ENCODE measurements at places on chromosomes 4 and X. TPM values are rescaled to one million over a fixed set of nuclear protein-coding genes. Genes with fewer than 3 reads are reported as not detected.

DNA sequence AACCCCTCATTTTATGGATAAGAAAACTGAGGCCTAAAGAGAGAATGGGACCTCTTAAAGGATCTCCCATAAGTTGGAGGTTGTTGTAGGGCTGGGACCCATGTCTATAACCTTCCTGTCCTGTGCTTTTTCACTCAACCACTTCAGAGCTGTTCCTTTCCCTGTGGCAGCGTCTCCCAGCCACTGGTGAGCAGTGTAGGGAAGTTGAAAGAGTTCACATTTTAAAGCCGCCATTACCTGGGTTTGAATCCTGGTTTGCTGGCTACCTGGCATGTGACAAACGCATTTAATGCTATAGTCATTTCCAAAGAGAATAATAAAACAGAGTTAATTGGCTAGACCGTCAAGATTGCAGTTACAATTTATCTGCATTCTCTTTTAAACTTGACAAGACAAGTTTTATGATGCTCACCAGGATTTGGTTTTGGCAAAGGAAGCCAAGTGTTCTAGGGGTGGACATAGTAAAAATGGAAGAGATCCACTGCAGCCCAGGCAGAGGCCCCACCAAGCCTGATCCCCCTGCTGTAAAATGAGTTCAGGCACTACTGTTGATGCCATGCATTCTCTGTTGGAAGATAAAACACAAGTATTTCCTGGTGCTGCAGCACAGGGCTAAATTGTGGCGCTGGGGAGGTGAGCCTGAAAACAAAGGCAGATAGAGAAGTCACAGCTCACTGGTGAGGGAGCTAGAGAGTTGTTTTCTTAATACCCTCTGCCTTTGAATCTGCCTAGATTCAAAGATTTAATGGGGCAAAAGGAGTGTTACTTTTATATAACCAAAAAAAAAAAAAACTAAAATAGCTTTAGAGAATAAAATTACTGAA lies 218.7 kb downstream of the NWD2 start:
- DNase-seq, result peak; percentile 63

- no peak for DNase-seq
Measured at GRCh38 chr4:169128902-169129301, 118.8 kb upstream of the CBR4 start.

DNA sequence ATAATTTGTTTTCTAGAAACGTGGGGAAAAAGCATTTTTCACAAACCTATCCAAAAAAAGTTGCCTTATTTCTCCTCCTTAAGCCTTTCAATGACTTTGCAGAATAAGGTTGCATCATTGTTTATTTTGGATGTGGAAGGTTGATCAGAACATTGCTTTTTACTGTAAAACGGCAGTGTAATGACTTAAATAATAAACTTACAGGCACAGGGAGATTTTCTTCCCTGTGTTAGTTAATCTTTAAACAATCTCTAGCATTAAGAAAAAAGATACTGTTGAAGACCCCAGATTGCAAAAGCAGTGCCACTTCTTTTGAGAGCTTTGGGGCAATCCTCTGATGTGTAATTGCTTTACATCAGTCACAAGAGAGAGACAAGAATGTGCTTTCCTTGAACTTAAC lies 153.4 kb downstream of the ARX start:
- DNase-seq, result no peak

- DNase-seq, result no peak
Measured at GRCh38 chrX:110414679-110415439, 56.2 kb downstream of the RTL9 start.

DNA sequence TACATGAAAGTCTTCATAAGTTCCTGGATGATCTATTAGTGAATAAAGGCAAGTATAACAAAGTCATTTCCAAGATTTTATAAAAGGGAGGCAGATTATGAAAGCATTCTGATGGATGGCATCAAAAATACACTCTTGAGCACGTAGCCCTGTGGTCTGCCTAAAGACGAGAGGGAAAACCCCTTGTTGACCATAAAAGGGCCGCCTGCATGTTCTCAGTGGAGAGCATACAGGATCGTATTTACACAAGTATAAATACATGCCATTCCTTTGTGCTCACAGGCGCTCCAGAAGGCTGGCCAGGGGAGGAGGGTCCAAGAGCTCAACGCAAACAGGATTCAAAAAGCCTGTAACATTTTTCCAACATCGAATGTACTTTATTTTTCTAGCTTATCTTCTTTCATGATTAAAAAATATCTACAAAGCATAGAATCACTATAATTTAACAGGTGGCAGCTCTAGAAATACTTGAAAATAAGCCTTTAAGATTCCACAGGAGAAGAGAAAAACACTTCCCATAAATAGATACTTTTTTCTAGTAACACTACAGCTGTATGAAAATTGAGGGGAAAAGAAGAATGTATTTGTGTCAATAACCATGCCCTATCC lies 29.6 kb downstream of the PDGFC start:
- DNase-seq, result no peak

DNA sequence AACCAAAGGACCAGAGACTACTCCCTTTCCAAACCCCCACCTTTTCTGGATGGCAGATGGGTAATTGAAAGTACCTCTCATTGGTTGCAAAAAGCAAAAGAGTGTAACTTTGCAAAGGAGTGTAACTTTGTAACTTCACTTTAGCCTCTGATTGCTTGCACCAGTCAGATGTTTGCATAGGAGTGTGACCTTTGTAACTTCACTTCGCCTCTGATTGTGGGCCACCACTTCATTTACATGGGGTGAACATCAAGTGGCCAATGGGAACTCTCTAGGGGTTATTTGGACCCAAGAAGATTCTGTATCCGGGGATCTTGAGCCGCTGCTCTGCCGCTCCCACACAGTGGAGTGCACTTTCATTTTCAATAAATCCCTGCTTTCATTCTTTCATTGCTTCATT lies 9.9 kb upstream of the SLC25A43 start:
- no peak for DNase-seq

- DNase-seq, result peak; percentile 92
Measured at GRCh38 chr4:15938182-15938581, 358 bp downstream of the FGFBP1 start.

Gene MTNR1A
- total RNA-seq, result 4.9 TPM

Gene MAGIX
- total RNA-seq, result 16.8 TPM

DNA sequence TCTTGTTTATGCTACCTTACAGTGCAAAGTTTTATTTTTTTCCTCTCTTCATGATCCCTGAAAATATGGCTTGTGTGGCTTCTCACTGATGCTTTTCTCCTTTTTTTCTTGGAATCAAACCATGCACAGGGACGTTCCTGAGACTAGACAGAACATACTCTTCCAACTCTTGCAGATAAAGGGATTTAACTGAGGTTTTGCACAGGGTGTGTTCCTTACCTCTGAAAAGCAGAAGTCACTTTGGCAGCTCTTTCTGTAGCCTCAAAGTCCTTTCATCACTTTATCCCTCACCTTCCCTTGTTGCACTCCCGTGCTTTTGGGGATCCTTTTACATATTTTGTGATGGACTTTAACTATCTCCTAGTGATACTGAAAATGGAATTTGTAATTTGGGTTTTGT lies 300.1 kb downstream of the SPRY1 start:
- no peak for DNase-seq

Gene CTAG2
- not detected for total RNA-seq

GRCh38 chrX:153956044-153956907 lies 11.8 kb upstream of the RENBP start:
- no peak for DNase-seq

DNA sequence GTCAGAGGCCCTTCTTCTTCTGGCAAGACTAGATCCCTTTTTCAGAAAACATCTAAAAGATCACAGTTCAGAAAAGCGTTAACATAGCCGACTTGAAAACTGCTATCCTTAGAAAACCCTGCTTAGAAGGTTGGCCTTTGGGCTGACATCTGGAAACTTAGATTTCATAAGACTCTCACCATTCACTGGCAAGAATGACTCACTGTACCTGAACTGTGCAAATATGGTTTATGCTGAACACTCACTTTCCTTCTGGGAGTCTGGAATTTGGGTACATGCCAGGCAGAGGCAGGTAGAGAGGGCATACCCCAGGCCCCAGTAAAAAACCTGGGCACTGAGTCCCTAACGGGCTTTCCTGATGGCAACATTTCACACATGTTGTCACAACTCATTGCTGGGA lies 88.8 kb upstream of the GPC3 start:
- no peak for DNase-seq

Gene NAT8L
- total RNA-seq, result 0.26 TPM

GRCh38 chr4:24040811-24041210 lies 151.0 kb upstream of the PPARGC1A start:
- DNase-seq, result no peak

GRCh38 chr4:139278912-139279759 lies 889 bp downstream of the MGARP start:
- DNase-seq, result no peak

Gene GPRASP1
- 29.6 TPM for total RNA-seq

Gene HTN1
- total RNA-seq, result not detected

DNA sequence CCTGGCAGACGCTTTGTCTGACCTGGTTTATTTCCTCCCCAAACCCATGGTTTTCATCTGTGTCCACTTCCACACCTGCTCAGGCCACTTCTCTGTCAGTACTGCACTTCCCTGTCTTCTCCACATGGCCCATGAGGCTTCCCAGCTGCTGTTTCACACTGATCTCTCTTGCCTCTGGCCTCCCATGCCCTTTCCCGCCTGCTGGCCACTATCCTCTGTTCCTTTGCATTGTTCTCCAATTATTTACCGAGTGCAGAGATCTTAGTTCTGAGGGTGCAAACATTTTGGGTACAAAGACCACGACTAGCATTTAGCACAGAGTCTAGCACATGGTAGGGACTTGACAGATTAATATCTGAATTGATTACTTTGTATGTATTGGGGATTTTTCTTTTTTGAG lies 174.8 kb upstream of the NPY2R start:
- no peak for DNase-seq

DNA sequence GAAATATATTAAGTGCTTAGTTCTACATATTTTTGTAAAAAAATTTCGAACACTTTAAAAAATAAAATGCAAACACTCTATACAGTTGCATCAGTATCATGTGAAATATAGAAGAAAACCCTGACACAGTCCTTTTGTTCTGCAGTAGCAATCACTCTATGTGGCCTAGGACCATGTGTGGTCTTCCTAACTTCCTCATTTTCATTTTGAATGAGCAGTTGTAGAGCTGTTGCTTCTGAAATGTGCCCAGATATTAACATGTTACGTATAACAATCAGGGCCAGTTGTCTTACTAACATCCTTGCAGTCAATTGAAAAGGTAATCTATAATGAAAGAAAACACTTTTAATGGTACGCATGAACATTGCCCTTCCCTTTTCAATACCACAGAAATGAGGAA lies 107.9 kb downstream of the ZNF827 start:
- no peak for DNase-seq

DNA sequence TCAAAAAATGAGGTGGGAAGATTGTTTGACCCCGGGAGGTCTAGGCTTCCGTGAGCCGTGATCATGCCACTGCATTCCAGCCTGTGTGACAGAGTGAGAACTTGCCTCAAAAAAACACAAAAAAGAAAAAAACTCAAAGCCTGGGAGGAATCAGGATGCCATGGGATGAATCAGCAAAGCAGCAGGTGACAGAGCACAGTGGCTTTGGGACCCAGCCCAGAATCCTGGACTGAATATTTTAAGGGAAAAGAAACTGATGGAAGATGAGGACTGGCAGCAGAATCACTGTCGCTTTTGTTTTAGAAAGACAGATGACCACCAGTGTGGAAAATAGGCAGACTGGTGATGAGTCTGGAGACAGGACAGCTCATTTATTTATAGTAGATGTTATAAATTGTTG lies 16.6 kb downstream of the S100G start:
- no peak for DNase-seq

- no peak for DNase-seq
Measured at GRCh38 chrX:23398570-23398969, 63.9 kb downstream of the PTCHD1 start.

- no peak for DNase-seq
Measured at GRCh38 chr4:178202422-178202821, 760.2 kb upstream of the AGA start.

Gene H2BW2
- not detected for total RNA-seq

Gene TGIF2LX
- not detected for total RNA-seq

Gene PSAPL1
- total RNA-seq, result not detected

Gene CT55
- not detected for total RNA-seq

DNA sequence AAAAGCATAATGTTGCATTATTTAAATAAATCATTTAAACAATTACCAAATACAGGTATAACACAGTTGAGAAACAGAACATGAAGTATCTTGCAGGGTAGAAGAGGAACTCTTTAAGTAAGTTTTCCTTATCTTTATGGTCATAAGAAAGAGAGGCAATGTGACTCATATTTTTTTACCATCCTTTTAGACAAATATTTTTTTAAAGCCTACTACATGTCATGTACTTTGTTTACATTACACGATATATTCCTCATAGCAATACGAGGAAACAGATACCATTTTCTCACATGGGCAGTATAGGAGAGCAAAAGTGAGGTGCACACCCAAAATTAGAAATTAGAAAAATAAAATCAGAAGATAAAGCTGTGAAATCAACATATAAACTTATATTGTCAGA lies 49.3 kb upstream of the EPHA5 start:
- no peak for DNase-seq

DNA sequence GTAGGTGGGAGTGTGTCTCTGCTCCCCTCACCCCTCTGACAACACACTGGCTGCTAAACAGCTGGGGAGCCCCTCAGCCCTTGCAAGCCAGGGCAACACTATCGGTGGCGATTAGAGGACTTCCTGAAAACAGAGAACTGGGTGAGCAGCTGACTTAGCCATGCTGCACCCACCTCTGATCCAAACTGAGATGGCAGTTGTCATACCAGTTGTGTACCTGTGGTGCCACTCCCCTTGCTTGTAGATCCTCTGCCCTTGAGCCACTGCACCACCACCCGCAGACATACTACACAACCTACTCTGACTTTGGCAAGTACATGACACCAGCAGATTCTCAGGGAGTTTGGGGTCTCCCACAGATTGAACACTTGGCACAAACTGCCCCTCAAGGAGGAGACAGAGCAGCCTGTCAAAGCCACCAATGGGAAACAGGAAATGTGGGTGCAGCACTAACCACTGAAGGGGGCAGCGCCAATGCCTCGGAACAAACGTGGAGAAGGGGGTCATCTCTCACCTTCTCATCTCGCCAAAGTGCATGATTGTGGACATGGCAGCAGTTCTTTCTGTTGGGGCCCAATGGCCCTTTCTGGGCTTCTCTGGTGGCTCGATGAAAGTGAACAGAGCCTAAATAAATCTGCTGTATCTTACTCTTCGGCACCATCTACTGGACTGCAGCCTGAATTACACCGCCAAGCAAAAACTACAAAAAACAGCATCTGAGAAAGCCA lies 119.8 kb downstream of the NEK1 start:
- no peak for DNase-seq

DNA sequence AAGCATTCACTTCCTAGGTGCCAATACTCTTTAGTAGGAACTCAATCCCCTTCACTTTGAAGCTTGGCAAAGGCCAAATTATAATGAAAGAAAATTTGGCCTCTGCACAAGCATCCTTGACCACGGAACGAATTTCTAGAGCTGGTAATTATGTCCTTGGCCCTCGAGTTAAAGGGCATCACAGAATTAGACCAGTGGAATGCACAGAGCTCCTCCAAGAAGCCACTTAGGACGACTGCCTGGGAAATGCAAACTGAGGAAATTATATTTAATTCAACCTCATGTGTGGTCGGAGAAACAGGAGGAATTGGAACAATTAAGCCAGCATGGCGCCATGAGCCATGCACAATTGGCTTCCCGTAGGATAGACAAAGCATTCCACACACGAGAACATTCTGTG lies 59.3 kb downstream of the NLGN4X start:
- no peak for DNase-seq

Data from mucosa of descending colon (tissue), 3 donors.